ENCODE measurements at places on chromosomes 5 and 9. TPM values are rescaled to one million over a fixed set of nuclear protein-coding genes. Genes with fewer than 3 reads are reported as not detected.

AFAP1L1 gene
- total RNA-seq = 239 TPM

GMCL2 gene
- not detected for total RNA-seq

SETX gene
- total RNA-seq = 39.0 TPM

ARID3C gene
- total RNA-seq = 0.16 TPM

DNA sequence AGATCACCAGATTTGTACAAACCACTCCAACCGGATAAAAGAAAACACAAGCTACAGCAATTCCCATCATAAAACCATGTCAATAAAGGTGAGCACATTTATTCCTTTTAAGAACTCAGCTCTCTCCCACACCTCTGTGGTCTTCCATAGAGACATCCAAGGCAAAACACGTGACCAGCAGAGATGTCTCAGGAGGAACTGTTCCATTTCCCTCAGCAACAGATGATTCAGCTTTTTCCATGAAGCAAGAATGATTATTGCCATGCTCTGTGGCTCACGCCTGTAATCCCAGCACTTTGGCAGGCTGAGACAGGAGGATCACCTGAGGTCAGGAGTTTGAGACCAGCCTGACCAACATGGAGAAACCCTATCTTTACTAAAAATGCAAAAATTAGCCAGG lies 15.8 kb downstream of the GZMK start:
- DNase-seq = no peak

DNA sequence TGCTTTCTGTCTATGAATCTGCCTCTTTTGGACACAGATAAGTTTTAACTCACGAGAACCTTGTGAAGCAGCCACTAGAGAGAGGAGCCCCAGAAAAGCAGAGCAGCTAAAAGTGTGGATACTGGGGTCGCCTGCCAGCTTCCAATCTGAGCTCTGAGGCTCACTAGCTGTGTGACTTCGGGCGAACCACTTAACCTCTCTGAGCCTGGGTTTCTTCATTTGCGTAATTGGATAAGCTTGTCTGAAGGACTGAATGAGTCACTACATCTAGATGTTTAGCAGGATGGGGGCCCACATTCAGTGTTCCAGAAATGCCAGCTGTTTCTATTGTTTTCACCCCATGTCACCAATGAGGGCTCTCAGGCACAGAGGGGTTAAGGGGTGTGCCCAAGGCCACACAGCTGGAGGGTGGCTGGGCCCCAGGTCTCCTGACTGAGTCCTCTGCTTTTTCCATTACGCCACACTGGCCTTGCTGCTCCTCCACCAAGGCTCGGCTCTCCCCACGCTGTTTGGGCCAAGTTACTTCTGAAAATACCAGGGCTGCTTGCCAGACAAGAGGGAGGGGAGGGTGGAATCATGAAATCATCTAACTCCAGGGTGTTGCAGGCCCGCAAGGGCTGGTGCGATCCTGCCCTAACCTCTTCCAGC lies 36.2 kb downstream of the SH3PXD2B start:
- peak; percentile 94 for DNase-seq

DNA sequence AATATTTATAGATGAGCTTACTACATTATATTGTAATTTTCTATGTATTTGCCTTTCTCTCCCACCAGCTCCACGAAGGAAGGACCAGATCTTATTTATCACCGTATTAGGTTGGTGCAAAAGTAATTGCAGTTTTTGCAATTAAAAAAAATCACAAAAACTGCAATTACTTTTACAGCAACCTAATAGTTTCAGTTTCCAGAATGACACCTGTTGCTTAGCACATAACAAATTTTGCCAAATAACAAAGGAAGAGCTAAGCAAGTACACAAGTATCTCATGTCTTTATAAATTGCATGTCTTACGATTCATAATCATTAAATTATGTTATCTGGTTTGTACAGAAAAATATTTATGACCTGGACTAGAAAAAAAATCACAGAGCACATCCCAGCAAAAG lies 45.9 kb downstream of the AGXT2 start:
- no peak for DNase-seq

All from myocyte (in vitro differentiated cells).